Sigmoid colon (tissue), 7 donors: ENCODE measurements at places on chromosomes 4 and X. TPM values are rescaled to one million over a fixed set of nuclear protein-coding genes. Genes with fewer than 3 reads are reported as not detected.

DNA sequence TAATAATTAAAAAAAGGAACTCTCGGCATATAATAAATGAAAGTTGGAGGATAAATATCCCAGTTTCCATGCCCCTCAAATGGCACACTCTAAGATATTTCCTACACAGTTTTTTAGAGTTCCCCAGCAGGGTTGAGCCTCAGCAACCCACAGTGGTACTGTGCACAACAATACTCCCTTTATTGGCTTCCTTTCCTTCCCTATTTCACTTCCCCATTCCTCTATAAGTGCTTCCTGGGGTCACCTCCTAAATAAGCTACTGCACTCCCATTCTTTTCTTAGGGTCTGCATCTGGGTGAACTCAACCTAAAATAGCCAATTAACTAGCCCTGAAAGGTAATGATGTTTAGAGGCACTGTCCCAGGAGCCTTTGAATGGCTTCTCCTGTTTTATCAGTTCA is 76.4 kb upstream of the NHS start:
- no peak for DNase-seq
- H3K4me3 ChIP-seq = peak overlapping the region; percentile 11
- H3K36me3 ChIP-seq = no peaks in the 10 kb centered on the region

- H3K4me3 ChIP-seq = no peak overlapping the region
- no peaks in the 10 kb centered on the region for H3K4me1 ChIP-seq
- H3K27ac ChIP-seq = no peak overlapping the region
- H3K36me3 ChIP-seq = peaks cover 40% of the 10 kb centered on the region
- no peaks in the 10 kb centered on the region for H3K27me3 ChIP-seq
These were observed 3.6 kb downstream of the SRPK3 start for GRCh38 chrX:153784325-153784967.

GRCh38 chrX:65480960-65481359 is 53.6 kb downstream of the LAS1L start:
- DNase-seq = no peak
- no peak overlapping the region for H3K27ac ChIP-seq
- no peaks in the 10 kb centered on the region for H3K36me3 ChIP-seq
- H3K4me1 ChIP-seq = no peaks in the 10 kb centered on the region

- no peak overlapping the region for H3K27ac ChIP-seq
- H3K36me3 ChIP-seq = no peaks in the 10 kb centered on the region
- DNase-seq = no peak
- no peak overlapping the region for H3K4me3 ChIP-seq
These were observed 10.2 kb upstream of the RHOH start for GRCh38 chr4:40186665-40187014.

SERPINA7 gene
- not detected for total RNA-seq

DNA sequence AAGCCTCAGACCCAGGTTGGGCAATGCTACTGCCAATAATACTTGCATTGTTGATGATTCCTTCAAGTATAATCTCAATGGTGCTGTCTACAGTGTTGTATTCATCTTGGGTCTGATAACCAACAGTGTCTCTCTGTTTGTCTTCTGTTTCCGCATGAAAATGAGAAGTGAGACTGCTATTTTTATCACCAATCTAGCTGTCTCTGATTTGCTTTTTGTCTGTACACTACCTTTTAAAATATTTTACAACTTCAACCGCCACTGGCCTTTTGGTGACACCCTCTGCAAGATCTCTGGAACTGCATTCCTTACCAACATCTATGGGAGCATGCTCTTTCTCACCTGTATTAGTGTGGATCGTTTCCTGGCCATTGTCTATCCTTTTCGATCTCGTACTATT is 7.4 kb downstream of the LPAR4 start:
- DNase-seq = no peak
- H3K27ac ChIP-seq = no peak overlapping the region
- H3K4me1 ChIP-seq = no peaks in the 10 kb centered on the region
- no peaks in the 10 kb centered on the region for H3K36me3 ChIP-seq
- no peak overlapping the region for H3K4me3 ChIP-seq
- no peaks in the 10 kb centered on the region for H3K27me3 ChIP-seq

NALF2 gene
- total RNA-seq = not detected

GRCh38 chr4:141229408-141230101 is 8.9 kb downstream of the ZNF330 start:
- no peak overlapping the region for H3K4me3 ChIP-seq
- H3K27ac ChIP-seq = no peak overlapping the region
- no peak for DNase-seq
- H3K4me1 ChIP-seq = peaks cover 5% of the 10 kb centered on the region
- H3K36me3 ChIP-seq = peaks cover 39% of the 10 kb centered on the region
